ENCODE measurements at places on chromosomes 1 and 21. TPM values are rescaled to one million over a fixed set of nuclear protein-coding genes. Genes with fewer than 3 reads are reported as not detected.
A peak's percentile ranks its signal among the peaks of the same experiment; 100 is the strongest.

The NTNG1 gene
- not detected for total RNA-seq

The NOS1AP gene
- 5.3 TPM for total RNA-seq

DNA sequence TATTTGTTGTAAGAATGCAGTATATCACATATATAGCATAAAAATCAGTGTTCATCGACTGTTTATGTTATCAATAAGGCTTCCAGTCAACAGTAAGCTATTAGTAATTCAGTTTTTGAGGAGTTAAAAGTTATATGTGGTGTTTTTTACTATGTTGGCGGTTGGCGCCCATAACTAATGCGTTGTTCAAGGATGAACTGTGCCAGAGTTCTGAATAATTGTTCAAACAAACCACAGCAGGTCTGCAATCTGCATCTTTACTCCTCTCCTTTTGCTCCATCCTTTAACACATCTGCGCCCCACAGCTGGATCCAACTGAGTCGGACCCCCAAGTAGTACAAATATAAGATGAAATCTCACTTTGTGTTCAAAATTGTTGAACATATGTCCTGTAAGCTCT, 836.1 kb downstream of the LTN1 start:
- no peak overlapping the region for H3K27ac ChIP-seq
- H3K4me1 ChIP-seq: no peaks in the 10 kb centered on the region
- no peak overlapping the region for H3K4me3 ChIP-seq
- H3K27me3 ChIP-seq: no peaks in the 10 kb centered on the region
- H3K36me3 ChIP-seq: no peaks in the 10 kb centered on the region

- H3K4me1 ChIP-seq: no peaks in the 10 kb centered on the region
- no peak overlapping the region for H3K27ac ChIP-seq
- no peak overlapping the region for H3K4me3 ChIP-seq
- no peak for DNase-seq
- no peaks in the 10 kb centered on the region for H3K27me3 ChIP-seq
Observed at GRCh38 chr1:55128418-55128995, 86.7 kb downstream of the USP24 start.

GRCh38 chr1:233459968-233460367, 132.4 kb downstream of the MAP3K21 start:
- no peak overlapping the region for H3K27ac ChIP-seq
- H3K4me1 ChIP-seq: no peaks in the 10 kb centered on the region
- DNase-seq: no peak
- H3K4me3 ChIP-seq: no peak overlapping the region
- H3K27me3 ChIP-seq: no peaks in the 10 kb centered on the region
- no peaks in the 10 kb centered on the region for H3K36me3 ChIP-seq

GRCh38 chr1:87834941-87835340, 506.3 kb downstream of the LMO4 start:
- DNase-seq: no peak
- no peak overlapping the region for H3K27ac ChIP-seq
- no peaks in the 10 kb centered on the region for H3K4me1 ChIP-seq
- no peak overlapping the region for H3K4me3 ChIP-seq
- no peaks in the 10 kb centered on the region for H3K36me3 ChIP-seq

DNA sequence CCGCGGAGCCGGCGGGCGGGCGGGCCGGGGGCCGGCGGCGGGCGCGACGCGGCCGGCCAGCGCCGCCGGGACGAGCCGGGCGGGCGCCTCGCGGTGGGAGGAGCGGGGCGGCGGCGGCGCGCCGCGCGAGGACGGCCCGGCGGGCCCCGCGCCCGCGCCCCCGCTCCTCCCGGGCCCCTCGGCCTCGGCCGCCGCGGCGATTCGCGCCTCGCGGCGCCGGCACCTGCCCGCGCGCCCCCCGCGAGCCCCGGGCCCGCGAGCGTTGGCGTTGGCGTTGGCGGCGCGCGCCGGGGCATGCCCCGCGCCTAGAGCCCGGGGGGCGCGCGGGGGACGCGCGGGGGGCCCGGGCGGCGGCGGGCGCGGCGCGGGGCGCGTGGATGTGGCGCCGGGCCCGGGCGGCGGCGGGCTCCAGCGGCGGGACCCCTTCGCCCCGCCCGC, at the start of gene SKI:
Gene SKI, plus strand, starts transcription at position 163 of the 438 bp plus-strand sequence. CDS start 448 bp downstream, outside the sequence.
- H3K4me3 ChIP-seq: peak within 1 kb of the TSS; percentile 66
- peaks cover 3% of the 10 kb centered on the region for H3K36me3 ChIP-seq
- no peaks in the 10 kb centered on the region for H3K27me3 ChIP-seq
- no peak for DNase-seq

GRCh38 chr1:190507357-190507756, 29.7 kb upstream of the BRINP3 start:
- no peak for DNase-seq
- H3K27ac ChIP-seq: no peak overlapping the region
- no peak overlapping the region for H3K4me3 ChIP-seq
- no peaks in the 10 kb centered on the region for H3K36me3 ChIP-seq

GRCh38 chr1:222769181-222769580, 32.2 kb downstream of the FAM177B start:
- peak; percentile 24 for DNase-seq
- H3K27ac ChIP-seq: no peak overlapping the region
- no peaks in the 10 kb centered on the region for H3K36me3 ChIP-seq
- no peaks in the 10 kb centered on the region for H3K4me1 ChIP-seq

DNA sequence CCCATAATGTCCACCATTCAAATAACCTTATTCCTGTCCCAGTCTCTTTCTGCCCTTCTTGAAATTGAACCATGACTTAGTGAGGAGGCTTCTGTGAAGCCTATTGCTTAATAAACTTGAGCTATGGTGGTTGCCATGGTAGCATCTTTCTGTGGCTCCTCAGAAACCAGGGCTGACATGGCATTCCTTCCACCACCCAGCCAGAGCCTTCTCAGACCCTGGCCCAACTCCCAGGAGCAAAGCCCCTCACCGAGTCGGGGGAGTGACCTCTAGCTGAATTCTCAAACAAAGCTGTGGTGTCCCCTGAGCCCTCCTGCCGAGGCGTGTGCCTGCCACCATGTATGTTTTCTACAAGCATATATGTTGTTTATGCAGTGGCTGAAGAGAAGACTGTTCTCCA, 259.1 kb downstream of the CACNA1E start:
- H3K27ac ChIP-seq: no peak overlapping the region
- DNase-seq: no peak
- H3K4me3 ChIP-seq: no peak overlapping the region
- H3K27me3 ChIP-seq: peaks cover 65% of the 10 kb centered on the region

- H3K27ac ChIP-seq: no peak overlapping the region
- 0 out of 2 replicates have a peak overlapping the region, but pooled peaks have one; percentile 22 for H3K4me3 ChIP-seq
- no peaks in the 10 kb centered on the region for H3K27me3 ChIP-seq
Observed at GRCh38 chr1:161091796-161092507, 2.6 kb upstream of the NECTIN4 start.

DNA sequence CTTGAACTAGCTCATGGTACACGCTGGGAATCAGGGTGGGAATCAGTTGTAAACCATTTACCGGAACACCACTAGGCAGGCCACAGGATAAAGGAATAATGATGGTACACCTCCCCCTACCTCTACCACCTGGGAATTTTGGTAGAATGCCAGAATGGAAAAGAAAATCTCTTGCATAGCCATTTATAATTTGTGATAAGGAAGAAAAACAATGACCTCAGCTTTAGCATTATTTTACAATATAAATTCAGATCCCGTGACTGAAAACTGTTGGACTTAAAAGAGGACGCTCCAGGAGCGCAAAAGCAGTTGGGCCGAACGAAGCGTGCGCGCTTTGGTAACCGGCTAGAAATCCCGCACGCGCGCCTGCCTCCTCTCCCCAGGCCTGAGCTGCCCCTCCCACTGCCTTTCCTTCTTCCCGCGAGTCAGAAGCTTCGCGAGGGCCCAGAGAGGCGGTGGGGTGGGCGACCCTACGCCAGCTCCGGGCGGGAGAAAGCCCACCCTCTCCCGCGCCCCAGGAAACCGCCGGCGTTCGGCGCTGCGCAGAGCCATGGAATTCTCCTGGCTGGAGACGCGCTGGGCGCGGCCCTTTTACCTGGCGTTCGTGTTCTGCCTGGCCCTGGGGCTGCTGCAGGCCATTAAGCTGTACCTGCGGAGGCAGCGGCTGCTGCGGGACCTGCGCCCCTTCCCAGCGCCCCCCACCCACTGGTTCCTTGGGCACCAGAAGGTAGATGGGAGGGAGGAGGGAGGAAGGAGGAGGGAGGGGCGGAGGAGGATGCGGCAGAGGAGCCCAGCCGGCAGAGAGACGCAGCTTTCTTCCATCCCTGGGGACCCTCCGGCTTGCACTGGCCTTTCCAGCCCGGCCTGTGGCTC, at the start of gene CYP4X1:
Gene CYP4X1, plus strand, starts transcription at position 402 of the 873 bp plus-strand sequence. Its CDS starts 149 bp downstream, at position 551.
- H3K27me3 ChIP-seq: 0 out of 2 replicates have a peak, but pooled peaks cover 3% of the 10 kb centered on the region
- H3K27ac ChIP-seq: no peak within 1 kb of the TSS
- H3K4me3 ChIP-seq: no peak within 1 kb of the TSS
- DNase-seq: no peak
- no peaks in the 10 kb centered on the region for H3K4me1 ChIP-seq

DNA sequence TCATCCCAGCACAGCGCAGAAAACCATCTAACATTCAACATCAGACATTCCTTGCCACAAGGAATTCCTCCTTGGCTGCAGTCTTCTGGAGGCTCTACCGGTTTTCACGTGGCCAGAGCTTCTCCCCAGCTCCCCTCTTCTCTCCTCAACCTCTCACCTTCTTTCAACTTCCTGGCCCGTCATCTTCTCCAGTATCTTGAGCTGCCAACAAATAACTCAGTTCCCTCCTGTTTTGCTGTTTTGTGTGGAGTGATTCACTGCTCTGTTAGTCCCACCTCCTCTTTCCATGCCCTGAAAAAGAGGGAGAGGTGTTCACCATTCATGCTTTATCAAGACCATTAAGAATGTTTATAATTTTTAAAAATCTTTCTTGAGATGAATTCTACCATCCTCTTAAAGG, 32.6 kb downstream of the PIGM start:
- DNase-seq: no peak
- no peaks in the 10 kb centered on the region for H3K36me3 ChIP-seq
- H3K27me3 ChIP-seq: no peaks in the 10 kb centered on the region
- H3K27ac ChIP-seq: no peak overlapping the region
- no peak overlapping the region for H3K4me3 ChIP-seq

Measured in HCT116 (cell line).